ENCODE measurements at places on chromosomes 3 and 15.

DNA sequence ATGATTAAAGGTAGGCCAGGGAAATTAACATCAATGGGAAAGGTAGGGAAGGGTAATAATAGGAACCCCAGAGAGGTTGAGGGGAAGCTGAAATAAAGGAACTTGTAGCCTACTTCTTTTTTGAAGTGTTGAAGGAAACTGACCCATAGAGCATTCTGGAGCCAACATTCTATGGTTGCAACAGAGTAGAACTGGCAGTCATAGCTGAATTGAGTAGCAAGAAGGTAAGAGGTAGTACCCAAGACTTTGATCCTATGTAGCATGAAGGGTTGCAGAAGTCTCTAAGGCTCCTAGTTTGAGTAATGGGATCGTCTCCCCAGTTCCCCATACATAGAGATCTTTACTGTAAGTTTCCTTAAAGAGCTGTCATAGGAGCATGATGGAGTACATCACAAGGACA lies 7.4 kb upstream of the ZNF774 start:
- no peak for DNase-seq

- DNase-seq = no peak
Measured at GRCh38 chr15:90790057-90790456, 72.9 kb downstream of the BLM start.

GRCh38 chr15:49696433-49696832 lies 75.6 kb downstream of the DTWD1 start:
- DNase-seq = no peak

DNA sequence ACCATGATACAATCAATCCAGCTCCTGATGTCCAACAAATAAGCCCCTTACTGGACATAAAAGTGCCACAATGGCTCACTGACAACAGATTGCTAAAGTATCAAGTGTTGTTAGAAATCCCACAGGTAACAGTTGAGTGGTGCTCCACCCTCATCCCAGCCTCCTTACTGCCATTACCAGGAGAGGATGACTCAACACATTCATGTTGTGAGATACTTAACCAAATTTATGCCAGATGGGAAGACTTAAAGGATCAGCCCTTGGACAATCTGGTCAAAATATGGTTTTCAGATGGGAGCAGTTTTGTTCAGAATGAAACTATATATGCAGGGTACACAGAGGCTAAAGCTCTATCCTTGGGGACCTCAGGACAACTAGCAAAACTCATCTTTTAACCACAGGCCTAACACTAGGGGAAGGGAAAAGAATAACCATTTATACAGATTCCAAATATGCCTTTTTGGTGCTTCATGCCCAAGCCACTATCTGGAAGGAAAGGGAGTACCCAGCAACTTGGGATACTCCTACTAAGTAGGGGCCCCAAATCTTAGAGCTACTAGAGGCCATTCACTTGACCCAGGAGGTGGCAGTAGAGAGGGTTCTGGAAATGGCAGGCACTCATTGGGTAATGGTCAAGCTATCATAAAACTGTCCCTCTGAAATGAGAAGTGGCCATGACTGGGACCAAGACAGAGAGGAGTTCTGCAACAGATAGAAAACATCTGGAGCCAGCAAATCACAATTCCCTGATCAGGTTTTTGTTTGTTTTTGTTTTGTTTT lies 6.9 kb upstream of the ZNF662 start:
- DNase-seq = no peak

DNA sequence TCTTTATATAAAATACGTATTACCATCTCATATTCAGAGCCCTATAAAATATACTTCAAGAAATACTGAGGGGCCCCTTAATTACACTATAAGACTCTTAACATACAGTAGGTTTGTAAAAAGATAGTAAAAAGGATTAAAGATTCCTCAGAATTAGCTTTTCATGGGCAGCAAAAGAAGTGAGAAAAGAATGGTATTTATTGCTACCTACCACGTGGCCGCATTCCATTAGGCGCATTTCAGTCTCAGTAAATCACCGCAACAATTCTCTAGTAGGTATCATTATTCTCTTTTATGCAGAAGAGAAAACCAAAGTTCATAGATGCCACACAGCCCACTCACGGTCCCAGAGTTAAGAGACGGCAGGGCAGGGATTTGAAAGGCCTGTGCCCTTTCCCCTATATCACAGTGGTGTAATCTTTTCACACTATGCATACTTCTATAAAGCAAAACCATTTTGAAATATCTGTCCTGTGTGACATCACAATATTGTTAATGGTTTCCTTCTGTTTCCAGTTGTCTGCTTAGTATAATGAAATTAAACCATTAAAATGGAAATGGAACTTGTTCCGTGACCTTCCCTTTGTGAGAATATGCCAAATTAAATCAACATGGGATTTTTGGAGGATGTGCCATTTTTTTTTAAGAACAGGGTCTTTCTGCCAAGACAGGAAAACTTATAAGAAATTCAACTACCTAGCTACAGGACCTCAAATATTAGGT lies 1072.2 kb downstream of the FHIT start:
- DNase-seq = no peak

DNA sequence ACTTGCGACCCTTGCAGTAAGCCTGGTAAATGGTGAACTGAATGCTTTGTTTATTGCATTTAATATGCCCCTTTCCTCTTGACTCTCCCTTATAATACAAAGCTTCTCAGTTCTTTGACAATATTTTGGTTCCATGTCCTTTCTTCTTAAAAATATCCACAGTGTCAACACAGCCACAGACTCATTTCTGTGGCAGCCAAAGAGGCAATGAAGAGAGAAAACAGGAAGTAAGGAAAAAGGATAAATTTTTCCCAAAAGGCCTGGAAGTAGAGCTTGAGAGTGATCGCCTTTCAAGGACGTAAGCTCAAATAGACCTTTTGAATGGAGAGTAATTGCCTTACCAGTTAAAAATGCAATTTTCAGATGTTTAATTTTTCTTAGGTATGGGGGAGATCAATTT lies 59.4 kb downstream of the PEX5L start:
- DNase-seq = no peak

Measured in stimulated activated CD8-positive, alpha-beta memory T cell treated with anti-CD3 and anti-CD28 coated beads, Interleukin-7, amount 100 ng/mL, for 48 hours (primary cell).